ENCODE measurements at places on chromosomes 4 and X.
A peak's percentile ranks its signal among the peaks of the same experiment; 100 is the strongest.

DNA sequence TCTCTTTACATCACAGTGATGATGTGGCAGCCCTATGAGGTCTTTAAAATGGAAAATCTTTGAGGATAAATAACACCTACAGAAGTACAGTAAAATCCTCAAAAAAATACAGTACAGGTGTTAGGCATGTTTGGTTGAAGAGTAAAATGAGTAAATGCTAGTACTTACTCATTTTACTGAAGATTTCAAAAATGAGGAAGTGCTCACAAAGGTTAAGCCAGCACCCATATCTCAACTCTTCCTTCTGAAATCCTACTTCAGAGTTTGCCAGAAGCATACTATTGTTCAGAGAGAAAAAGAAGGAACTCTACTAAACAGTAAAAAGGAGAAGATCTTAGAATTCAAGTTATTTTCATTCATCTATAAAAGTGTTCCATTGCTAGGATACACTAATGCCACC is 130.9 kb downstream of the CBR4 start:
- no peak for DNase-seq

DNA sequence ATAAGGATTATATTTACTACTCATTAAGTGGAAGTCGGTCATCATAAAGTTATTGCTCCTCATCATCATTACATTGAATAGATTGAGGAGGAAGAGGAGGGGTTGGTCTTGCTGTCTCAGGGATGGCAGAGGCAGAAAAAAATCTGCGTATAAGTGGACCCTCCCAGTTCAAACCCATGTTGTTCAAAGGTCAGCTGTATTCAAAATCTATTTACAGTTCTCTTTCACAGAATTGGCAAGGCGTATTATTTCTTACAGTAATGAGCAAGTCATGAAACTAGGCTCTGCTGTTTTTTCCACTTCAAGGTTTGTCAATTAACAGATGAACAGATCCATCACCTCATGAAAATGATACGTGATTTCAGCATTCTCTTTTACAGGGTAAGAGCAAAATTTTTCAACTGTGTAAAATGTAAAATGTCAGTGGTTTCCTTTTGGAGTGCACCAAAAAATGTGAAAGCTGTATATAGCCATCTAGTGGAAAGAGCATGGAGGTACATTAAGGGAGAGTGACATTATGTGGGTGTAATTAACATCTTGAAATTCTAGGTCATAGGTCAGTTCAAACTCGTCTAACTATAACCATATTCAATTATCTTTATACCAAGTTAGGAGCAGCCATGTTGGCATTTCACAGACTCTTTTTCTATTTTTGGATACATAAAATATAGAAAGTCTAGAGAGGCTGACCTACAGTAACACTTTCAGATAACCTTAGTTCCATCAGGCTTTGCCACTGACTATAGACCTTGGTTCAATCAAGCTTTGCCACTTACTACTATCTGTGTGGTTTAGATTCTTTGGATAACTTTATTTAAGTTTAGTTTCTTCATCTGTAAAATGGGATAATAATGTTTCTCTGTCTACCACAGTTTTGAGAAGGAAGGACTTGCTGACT is 30.1 kb downstream of the NEIL3 start:
- DNase-seq: peak; percentile 3

GRCh38 chr4:99640676-99641075 is 17.0 kb downstream of the C4orf54 start:
- peak; percentile 9 for DNase-seq

GRCh38 chr4:157050561-157050960 is 25.4 kb upstream of the GLRB start:
- DNase-seq: no peak

- DNase-seq: no peak
These were observed 34.7 kb upstream of the PDE5A start for GRCh38 chr4:119663160-119663788.

- no peak for DNase-seq
These were observed 127.7 kb downstream of the SLC7A11 start for GRCh38 chr4:138114434-138114833.
